ENCODE measurements at places on chromosomes 12 and 14.

GRCh38 chr14:89371585-89372511 lies 45.2 kb downstream of the FOXN3 start:
- no peak for DNase-seq

GRCh38 chr14:32372154-32372553 lies 43.1 kb downstream of the AKAP6 start:
- DNase-seq = no peak

- DNase-seq = no peak
Observed at GRCh38 chr14:58690801-58691516, 53.2 kb downstream of the DACT1 start.

GRCh38 chr12:80708259-80708974 lies 983 bp downstream of the MYF6 start:
- no peak for DNase-seq

- DNase-seq = no peak
Observed at GRCh38 chr12:50676756-50677155, 87.1 kb upstream of the ATF1 start.

DNA sequence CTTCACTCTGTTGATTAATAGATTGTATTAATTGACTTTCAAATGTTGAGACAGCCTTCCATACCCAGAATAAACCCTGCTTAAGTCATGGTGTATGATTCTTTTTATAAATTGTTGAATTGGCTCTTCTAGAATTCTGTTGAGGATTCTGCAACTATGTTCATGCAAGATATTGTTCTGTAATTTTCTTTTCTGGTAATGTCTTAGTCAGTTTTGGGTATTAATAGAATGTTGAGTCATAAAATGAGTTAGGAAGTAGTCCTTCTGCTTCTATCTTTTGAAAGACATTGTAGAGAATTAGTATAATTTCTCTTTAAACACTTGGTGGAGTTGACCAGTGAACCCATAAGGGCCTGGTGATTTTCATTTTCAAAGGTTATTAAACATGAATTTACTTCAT lies 958.9 kb downstream of the LRFN5 start:
- DNase-seq = no peak

- no peak for DNase-seq
Observed at GRCh38 chr12:6850796-6851152, 312 bp downstream of the CDCA3 start.

GRCh38 chr14:102220031-102220430 lies 80.3 kb downstream of the WDR20 start:
- DNase-seq = no peak

GRCh38 chr12:69490920-69491643 lies 20.9 kb downstream of the FRS2 start:
- DNase-seq = no peak

DNA sequence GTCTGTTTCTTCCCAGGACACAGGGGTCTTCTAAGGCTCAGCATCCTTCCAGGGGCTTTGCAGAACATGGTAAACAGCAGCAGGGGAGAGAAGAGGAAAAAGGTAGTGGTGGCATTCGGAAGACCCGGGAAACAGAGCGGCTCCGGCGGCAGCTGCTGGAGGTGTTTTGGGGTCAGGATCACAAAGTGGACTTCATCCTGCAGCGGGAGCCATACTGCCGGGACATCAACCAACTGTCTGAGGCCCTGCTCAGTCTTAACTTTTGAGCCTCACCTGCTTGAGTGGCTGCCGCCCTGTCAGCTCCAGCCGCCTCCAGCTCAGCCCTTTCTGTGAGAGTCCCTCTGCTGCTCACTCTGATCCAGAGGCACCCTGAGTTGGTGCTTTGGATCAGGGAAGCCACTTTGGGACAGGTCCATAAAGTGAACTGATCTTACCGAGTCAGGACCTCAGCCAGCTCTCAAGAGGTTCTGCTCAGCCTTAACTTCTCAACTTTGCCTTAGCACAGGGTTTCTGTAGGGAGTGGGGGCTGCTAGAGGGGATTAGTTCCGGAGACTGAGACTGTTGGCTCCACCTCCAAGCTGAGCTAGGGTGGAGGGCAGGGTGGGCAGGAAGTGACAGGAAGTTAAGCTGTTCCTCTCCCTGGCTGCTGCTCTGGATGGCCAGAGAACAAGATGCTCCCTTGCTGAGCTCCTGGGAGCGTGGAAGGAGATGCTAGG lies 5.4 kb downstream of the SDR39U1 start:
- no peak for DNase-seq

DNA sequence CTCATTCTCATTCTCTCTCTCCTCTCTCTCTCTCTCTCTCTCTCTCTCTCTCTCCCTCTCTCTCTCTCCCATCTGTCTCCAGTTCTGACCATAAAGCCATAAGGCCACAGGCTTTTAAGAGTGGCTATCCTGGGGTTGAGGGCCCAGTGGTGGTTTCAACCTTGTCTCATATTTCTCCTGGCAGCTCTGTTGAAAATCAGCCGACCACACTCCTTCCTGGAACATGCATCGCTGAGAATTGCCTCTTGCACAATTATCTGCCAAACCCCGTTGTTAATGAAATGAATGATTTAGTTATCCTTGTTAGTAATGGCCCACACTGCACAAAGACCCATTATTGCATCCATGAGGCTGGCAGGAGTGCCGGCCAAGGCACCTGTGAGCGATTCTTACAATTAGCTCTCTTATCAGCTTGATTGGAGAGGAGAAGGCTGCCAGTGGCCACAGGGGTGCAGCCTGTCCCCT lies 30.4 kb upstream of the KCNA5 start:
- DNase-seq = no peak

GRCh38 chr14:26377150-26377549 lies 220.7 kb downstream of the NOVA1 start:
- DNase-seq = no peak

- DNase-seq = no peak
Observed at GRCh38 chr14:47626151-47627035, 49.0 kb downstream of the MDGA2 start.

GRCh38 chr12:97977870-97978405 lies 515.3 kb downstream of the RMST start:
- no peak for DNase-seq

DNA sequence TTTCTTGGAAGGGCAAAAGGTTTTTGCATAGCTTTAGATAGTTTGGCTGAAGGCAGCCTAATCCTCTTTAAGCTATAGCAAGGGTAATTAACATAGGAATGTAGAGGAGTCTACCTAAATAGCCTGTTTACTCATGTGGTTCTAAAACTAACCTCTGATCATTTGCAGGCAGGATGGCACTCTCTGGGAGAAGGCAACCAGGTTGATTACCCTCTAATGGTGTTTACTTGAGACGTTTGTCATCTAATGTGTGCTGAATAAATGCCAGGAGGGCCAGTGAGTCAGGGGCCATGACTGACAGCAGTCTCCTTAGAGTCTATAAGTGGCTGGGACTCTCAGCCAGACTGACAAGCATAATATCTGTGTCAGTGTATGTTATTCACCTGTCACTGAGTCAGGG lies 286.4 kb downstream of the PCNX1 start:
- DNase-seq = no peak

- DNase-seq = no peak
Observed at GRCh38 chr14:64692189-64692985, 11.8 kb upstream of the PLEKHG3 start.

DNA sequence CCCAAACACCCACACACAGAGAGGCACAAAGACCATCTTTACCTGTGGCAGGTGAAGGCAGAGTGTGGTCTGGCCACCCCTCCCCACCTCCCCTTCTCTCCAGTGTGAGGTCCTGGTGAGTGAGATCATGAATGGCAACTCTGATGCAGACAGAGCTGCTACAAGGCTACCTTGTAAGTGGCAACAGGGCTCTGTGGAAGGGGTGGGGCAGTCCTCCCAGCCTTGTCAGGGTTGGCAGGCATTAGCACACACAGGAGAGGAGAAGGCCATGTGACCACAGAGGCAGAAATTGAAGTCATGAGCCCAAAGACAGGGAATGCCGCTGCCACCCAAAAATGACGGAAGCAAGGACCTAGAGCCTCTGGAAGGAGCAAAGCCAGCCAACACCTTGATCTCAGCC lies 30.7 kb downstream of the VWF start:
- DNase-seq = no peak

DNA sequence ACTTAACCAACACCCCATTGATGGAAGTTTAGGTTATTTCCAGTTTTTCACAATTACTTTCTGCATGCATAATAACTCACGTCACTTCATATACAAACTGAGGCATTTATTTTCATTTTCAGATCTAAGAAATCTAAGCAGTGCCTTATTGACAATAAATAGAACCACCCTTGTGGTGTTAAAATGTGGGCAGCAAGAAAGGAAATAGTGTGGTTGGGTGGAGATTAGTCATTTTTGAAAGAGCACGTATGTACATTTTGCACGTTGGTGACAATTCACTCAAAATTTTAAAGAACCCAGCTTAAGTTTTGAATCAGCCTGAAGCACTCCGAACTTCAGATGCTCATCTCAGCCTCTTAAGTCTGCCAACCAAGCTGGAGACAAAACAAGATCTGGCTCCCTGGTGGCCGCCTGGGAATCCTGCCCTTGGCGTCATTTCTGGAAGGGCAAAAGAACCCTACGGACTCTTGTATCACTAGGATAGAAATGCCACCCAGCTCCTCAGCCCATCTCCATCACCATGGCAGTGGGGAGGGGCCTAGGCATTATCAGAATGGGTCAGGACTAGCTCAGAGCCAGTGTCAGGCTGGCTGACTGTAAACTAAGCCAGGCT lies 89.5 kb upstream of the BCL2L14 start:
- peak; percentile 54 for DNase-seq

DNA sequence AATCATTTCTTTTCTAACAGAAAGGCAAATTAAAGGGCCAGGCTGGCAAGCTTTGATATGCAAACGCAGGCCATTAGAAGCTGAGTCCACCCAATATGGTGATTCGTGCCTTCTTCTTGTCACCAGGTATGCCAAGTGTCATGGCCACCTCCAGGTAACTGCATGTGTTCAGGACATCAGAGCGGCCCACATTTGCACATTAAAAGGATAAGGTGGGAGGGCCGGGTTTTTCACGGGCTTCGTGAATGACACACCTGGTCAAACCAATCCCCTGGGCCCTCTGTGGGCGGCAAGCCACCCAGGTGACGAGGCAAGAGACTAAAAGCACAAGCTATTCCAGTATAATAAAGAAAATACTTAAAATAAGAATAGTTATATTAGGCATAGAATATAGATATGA lies 75.9 kb upstream of the TSPAN11 start:
- DNase-seq = no peak

GRCh38 chr12:89936631-89937030 lies 228.0 kb upstream of the ATP2B1 start:
- no peak for DNase-seq

DNA sequence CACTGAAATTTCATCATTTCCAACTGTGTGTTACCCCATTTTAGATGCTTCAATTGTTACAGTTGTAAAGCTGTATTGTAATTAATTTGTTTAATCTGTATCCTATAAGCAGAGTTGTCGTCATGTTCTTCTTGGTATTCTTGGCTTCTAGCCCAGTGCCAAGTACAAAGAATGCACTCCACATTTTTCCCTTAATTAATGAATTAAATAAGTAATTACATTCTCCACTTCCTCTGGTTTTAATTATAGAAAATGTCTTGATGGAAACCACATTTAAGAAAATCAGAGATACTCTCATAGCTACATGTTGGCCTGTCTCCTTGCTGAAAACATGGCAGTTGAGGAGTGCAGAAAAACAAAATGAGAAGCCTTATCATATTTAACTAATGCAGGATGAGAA lies 746 bp downstream of the DNAI7 start:
- no peak for DNase-seq

GRCh38 chr12:21118760-21119159 lies 12.2 kb upstream of the SLCO1B1 start:
- DNase-seq = no peak

DNA sequence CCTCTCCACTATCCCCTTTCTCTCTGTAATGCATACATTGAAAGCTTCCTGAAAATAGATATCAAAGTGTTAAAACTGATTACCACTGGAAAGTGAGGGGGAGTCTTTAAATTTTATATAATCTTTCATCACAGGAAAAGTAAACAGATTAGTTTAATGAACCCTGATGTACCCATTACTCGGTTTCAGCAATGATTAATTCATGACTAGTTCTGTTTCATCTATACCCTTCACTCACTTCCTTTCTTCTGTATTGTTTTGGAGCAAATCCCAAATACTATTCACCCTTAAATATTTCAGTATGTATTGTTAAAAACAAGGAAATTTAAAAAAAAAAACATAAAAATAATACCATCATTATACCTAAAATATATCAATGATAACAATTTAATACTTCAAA lies 67.3 kb upstream of the TMCC3 start:
- DNase-seq = no peak

DNA sequence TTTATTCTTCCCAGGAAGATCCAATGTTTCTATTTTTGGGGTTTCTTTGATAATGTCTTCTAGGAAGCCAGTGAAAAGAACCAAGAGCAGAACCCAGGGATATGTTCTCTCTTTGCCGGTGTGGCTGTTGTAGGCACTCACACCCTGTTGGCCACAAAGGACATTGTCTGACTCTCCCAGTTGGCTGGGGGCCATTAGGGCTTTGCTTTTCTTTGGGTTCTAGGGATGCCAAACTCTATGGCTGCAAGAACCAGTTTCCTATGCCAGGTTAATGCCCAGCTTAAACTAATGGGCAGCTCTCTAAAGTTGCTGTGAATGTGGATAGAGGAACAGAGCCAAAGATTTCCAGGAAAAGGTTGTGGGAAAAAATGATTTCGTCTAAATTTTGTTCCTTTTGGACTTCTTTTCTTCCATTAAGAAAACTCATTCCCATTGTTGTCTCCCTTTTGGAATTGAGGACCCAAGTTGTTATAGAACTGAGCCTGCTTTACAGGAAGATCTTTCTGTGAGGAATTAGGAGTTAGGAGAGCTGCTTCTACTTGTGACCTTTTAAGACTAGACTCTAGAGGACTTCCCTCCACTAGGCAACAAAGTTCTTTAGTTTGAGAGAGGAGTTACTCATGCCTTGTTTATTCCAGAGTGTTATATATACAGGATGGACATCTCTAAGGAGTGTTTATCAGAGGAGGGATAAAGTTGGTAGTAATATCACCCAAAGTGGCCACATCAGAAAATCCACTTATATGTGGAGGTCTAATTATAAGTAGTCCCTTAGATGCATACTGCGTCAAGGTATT lies 13.1 kb downstream of the COPZ1 start:
- DNase-seq = no peak

DNA sequence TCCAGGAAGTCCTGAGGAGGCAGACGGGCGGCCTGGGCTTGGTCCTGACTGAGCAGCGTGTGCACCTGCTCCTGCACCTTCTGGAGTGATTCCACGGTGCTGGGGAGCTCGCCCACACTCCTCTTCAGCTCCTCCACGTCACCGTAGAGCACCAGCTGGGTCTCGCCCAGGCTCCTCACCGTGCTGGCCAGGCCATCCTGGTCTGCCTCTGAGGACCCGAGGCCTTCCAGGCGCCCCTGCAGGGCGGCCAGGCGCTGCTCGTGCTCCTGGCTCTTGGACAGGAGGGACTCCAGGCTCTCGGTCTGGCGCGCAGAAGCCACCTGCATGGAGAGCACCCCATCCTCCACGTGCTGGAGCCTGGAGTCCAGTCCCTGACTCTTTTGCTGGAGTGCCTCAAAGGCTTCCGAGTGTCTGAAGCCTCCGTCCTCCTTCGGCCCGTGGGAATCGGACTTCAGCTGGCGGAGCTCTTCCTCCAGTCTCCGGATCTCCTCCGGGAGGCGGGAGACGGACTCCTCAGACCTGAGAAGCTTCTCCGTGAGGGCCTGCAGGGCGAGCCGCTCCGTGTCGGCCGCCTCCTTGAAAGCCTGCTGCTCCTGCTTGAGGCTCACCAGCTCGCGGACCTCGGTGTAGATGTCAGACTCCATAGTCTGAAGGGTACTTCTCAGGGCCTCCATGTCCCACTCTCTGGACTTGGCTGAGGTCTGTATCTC lies 8.4 kb downstream of the CKAP4 start:
- DNase-seq = no peak

Measured in activated T-cell treated with anti-CD3 and anti-CD28 coated beads, Interleukin-2, amount 50 U/mL, for 1 hour (primary cell).